ENCODE measurements at places on chromosomes 4 and X.

DNA sequence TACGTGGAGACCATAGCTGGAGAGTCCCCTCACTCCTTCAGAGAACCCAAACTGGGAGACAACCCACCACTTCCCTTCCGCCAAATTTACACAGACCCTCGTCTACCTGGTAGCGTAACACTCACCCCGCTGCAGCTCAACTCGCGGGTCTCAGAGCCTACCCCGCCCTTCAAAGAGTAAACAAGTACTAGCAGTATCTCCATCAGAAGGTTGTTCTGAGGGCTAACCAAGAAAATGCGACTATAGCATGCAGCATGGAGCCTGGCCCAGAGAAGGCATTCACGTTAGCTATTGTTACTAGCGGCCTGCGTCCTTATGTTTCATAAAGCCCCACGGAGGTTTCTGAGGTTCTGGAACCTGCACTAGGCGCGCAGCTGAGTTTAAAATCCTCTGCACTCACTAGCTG is 531 bp upstream of the MANBA start:
- peak; percentile 39 for DNase-seq

DNA sequence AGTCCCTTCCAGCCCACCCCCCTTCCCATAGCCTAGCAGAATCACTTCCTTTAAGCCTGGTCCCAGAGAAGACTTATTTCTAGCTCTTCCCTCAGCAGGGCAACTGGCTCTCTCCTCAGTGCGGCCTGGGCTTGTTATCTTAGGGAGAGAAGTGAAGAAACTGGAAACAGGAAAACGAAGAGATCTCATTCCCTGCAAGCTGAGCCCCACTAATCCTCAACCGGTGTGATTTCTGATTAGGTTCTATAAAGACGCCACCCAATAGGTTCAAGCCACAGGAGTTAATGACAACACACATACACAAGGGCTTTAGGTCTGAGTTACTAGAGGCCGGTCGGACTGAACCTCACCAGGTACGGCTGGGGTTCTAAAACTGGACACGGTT is 3.2 kb downstream of the GSX2 start:
- no peak for DNase-seq

DNA sequence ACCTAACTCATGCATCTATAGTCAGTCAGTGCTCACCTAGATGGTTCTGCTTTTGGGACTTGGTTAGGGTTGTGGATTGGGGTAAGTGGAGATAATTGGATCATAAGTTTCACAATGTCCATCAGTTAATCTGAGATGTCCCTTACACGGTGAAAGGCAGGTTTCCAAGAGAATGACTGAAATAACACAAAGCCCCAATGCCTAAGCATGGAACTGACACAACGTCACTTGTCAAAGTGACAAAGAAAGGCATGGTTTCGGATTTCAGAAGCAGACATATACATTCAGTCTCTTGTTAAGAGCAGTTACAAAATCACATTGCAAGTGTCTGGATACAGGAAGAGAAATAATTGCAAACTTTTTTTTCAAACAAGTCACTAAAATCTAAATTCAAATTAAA is 1456.9 kb downstream of the TECRL start:
- no peak for DNase-seq

DNA sequence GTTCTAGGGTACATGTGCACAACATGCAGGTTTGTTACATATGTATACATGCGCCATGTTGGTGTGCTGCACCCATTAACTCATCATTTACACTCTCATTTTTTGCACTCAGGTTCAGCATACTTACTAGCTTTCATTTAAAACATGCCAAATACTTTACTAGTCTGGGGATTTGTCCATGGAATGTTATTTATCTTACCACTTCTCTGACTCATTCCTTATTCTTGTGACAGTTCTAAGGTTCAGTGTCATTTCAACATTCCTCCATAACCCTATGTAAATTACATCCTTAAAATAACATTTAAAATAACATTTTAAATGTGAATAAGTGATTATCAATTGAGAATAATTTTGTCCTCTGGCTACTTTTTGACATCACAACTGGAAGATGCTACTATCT is 19.5 kb upstream of the SYTL5 start:
- DNase-seq, result no peak

DNA sequence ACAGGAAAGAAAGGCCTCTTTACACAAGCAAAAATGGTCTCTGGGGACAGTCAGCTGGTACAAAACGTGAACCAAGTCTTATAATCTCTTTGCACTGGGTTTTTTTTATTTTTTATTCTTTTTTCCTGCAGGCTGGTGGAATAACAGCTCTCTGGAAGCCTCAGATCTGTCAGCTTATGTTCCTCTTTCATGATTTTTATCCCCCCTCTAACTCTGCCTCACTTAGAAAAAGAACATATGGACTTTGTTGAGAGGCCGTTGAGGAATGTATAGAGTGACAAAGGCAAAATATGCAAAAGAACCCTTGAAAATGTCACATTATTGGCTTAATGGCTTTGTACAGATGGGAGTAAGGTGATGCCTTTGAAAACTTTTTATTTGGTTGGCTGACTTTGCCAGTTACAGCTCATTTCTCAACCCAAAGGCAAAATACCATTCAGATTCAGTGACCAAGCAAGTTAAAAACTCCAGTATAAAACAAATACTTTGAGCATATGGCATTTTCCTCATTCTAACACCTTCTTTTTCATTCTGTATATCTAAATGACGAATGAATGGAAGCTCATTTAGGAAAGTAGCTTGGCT is 111.1 kb downstream of the RNF150 start:
- DNase-seq, result no peak

- DNase-seq, result no peak
These were observed 1114.5 kb downstream of the STPG2 start for GRCh38 chr4:97028785-97029184.

DNA sequence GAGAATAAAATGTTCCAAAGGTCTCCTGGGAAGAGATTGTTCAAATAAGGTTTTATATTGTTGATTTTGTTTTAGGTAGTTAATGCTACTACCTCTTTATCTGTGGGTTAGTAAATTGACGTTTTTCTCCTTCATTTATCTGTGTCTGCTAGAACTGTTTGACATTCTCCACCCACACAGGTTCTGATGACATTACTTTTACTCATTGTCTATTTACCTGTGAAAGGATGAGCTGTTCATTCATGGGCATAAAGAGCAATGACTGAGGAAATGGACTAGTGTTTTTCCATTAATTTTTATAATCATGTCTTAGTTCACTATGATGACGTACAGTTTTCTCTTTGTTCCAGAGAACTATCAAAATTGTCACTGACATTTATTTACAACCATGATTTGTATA is 75.6 kb downstream of the CPE start:
- no peak for DNase-seq

GRCh38 chrX:15804563-15804962 is 14.3 kb downstream of the ZRSR2 start:
- DNase-seq, result no peak

GRCh38 chrX:1657367-1658070 is 42.7 kb downstream of the ASMT start:
- peak; percentile 66 for DNase-seq

GRCh38 chrX:79524642-79525041 is 157.5 kb upstream of the ITM2A start:
- no peak for DNase-seq

- no peak for DNase-seq
These were observed at the start of gene EDNRA for GRCh38 chr4:147480891-147481576. Gene EDNRA, plus strand, starts transcription at chr4:147481097. Its CDS starts 4,585 bp downstream, at chr4:147485682.

- no peak for DNase-seq
These were observed 117.2 kb downstream of the SLIT2 start for GRCh38 chr4:20368926-20369325.

GRCh38 chr4:38976308-38976707 is 55.9 kb downstream of the TMEM156 start:
- DNase-seq, result no peak

GRCh38 chr4:12961713-12962112 is 522.4 kb downstream of the RAB28 start:
- no peak for DNase-seq

- DNase-seq, result no peak
These were observed 315.5 kb downstream of the BCOR start for GRCh38 chrX:39782276-39782675.

DNA sequence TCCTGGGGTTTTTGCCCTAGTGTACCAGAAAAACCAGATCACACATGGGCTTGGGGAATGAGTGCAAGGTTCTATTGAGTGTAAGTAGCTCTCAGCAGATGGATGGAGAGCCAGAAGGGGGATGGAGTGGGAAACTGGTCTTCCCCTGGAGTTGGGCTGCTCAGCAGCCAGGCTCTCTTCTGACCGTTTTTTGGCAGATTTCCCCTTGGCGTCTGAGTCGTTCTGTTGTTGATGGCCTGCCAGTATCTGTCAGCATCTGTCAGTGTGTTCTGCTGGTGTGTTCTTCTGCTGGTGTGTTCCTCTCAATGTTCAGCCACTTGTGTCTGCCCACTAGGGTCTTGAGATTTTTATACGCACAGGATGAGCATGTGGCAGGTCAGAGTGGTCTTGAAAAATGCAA is 633.9 kb upstream of the CPEB2 start:
- DNase-seq, result no peak

DNA sequence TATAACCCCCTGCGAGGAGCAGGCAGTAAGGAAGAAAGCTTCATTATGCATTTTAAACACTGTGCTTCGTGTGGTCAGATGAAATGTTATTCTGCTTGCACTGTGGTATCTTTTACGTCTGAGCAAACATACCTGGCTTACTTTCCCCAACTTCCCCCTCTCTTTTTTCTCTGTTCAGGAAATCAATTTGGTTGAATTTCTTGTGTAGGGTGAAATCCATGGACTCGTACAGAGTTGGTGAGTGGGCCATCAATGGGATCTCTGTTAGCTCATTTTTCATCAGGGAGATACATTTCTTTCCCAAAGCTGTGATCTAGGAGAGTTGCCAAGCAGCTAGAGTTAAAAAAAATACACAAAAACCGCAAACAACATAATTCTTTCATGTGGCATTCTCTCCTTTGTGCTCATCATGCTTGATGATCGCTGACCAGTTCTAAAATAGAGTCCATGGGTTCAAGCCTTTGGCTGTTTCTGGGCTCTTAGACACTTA is 98.5 kb downstream of the FRAS1 start:
- DNase-seq, result no peak

DNA sequence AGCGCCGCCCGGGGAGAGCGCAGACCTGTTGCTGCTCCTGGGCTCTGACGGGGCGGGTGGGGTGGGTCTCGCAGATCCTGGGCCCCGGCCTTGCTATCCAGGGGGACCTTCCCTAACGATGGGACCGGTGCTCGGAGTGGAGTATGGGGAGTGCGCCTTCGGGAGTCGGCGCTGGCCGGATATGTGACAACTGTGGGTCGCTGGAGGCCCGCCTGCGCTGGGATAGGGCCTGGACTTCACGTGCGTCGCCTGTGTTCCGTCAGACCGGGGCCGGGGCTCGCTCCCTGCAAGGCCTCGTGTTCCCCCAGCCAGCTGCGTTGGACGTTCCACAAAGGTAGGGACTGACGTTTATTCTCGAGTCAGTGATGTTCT is 1.3 kb downstream of the TBL1X start:
- peak; percentile 11 for DNase-seq

- DNase-seq, result no peak
These were observed 173.0 kb upstream of the HAND2 start for GRCh38 chr4:173703021-173703420.

DNA sequence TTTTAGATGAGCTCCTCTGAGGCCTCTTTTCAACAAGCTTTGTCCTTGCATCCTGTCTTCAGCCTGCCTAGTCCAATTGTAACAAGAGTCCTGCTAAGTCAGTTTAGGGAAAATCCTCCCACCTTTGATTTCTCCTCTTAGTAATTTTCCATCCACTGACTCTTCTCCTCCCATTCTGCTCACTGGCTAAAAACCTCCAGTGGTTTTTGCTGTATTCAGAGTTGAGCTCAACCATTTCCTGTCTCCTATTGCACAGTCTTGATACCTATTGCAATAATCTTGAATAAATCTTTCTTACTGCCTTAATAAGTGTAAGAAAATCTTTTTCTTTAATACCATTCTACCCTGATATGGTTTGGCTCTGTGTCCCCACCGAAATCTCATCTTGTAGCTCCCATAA is 117.8 kb upstream of the ENPP6 start:
- no peak for DNase-seq

Data from OCI-LY7 (cell line).